ENCODE measurements at places on chromosomes 12 and 14.

DNA sequence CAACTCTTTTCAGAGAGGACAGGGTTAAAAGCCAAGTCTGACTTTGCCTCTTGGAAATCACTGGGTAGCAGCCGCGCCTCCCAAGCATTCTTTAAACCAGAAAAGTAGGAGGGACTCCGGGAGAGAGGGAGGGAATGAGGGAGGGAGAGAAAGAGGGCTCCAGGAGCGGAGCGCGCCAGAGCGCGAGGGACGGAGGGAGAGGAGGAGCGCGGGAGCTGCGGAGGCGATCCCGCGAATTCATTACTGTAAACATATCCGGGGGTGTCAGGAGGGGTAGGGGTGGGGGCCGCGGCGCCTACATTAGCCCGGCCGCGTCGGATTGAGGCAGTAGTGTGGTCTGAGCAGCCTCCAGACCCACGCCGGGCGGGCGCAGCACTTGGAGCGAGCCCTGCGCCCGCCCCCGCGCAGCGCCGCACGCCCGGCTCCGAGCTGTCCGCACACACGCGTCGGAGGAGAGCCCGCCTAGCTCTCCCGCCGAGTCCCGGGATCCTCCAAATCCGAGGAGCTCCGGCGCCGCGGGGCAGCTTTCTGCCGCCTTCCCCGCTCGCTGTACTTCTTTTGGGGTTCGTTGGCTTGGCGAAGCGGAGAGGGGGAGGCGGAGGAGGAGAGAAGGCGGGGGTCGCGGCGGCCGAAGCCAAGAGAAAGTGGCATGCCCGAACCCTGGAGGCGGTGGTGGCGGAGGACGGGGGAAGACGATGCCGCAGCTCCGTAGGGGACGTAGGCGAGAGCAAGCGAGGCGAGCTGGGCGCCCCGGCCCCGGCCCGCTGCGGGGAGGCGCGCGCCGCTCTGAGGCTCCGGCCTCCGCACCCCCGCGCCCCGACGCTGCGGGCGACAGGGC is 3.3 kb downstream of the FLRT2 start:
- DNase-seq: no peak

DNA sequence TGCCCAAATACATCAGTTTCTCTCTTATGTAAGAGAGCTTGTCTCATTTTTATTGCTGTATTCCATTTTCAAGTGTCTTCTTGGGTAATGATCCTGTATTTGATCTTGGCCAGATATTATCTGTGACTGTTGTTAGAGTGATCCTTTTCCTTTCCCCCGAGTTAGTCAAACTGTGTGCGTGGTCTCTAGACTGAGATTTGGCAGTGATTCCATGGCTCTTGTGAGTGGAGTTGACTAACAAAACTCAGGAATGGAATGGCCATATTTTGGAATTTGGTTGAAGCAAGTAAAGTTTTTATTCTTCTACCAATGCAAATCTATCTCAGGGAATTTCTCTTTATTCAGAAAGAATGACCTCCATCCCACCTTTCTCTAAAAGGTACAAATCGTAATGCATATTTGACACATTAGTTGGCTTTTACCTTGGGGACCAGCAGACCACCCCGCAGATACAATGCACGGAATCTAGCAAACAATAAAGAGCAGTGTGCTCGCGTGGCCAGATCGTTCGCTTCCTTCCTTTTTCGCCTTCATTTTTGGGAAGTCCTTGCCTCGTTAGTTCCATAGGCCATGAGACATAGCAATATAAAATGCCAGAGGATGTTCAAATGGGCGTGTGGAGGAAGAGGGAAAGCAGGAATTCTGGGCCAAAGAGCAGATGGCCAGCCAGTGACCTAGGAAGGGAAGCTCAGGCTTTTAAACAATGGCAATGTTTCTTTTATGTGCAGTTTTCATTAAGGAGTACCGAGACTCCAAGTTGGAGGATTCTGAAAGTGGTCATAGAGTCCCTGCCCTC is 24.4 kb downstream of the ETV6 start:
- DNase-seq: no peak

- no peak for DNase-seq
These were observed 41.8 kb downstream of the DGLUCY start for GRCh38 chr14:91155626-91156089.

GRCh38 chr14:90296641-90297040 is 35.1 kb downstream of the NRDE2 start:
- no peak for DNase-seq

GRCh38 chr12:26034371-26035142 is 76.1 kb downstream of the RASSF8 start:
- DNase-seq: no peak

Measured in activated CD4-positive, alpha-beta T cell treated with anti-CD3 and anti-CD28 coated beads, Interleukin-10, Interleukin-2, amounts not matched to agents 100 ng/mL and 50 ng/mL, durations not matched to agents 16 hours and 8 hours (primary cell).